ENCODE measurements at places on chromosomes 1 and 21.

DNA sequence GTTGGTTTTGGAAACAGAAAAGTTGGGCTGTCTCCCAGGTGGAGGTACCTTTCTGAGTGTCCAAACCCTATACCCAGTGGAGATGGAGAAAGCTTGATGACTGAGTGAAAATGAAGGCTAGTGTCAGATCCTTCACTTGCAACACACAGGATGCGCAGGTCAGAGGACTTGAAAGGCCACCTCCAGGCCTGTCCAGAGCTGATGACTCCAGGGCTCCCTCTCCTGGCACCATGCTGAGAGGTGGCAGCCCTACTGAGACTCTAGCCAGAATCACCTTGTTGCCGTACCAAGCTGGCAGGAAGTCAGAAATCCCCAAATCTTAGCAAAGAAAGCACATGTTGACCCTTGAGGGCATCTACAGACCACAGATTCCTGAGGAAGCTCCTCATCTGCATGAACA is 16.4 kb downstream of the KNCN start:
- DNase-seq, result no peak

GRCh38 chr1:153973525-153973924 is 3.9 kb downstream of the JTB start:
- no peak for DNase-seq

GRCh38 chr1:107459204-107459904 is 318.5 kb downstream of the NTNG1 start:
- no peak for DNase-seq

GRCh38 chr1:154318386-154318785 is 2.5 kb upstream of the AQP10 start:
- DNase-seq, result no peak

- no peak for DNase-seq
These were observed 114.3 kb upstream of the ZNF678 start for GRCh38 chr1:227449051-227449450.

GRCh38 chr1:99603699-99604560 is 42.0 kb upstream of the PALMD start:
- no peak for DNase-seq

DNA sequence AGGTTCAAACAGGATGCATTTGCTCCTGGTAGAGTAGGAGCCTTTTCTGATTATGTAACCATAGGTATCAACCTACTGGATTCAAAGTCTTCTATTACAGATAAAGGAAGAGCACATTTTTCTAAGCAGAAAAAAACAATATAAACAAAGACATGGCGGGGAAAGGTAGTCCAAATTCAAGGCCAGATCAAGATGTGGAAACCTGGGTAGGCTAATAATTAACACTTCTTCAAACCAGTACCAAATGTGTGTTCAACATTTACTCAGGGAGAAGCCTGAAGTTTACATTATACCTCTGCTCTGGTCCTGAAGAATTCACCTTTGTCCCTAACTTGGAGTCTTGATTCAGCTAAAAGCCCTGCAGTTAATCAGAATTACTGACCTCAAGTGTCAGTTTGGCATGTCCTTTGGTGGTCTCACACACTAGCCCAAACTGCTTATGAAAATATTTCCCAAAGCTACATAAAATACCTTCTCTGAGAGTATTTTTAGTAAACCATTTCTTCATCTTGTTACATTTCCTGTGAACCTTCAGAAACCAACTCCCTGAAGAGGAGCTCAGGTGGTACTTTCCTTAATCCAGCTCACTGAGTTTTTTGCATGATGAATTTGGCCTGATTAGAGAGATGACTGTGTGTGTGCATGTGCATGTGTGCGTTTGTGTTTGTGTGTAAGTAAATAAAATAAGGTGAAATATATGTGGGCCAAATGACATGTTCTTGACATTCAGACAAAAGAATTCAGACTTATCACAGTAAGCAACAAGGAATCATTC is 70.2 kb downstream of the TOR3A start:
- DNase-seq, result no peak

DNA sequence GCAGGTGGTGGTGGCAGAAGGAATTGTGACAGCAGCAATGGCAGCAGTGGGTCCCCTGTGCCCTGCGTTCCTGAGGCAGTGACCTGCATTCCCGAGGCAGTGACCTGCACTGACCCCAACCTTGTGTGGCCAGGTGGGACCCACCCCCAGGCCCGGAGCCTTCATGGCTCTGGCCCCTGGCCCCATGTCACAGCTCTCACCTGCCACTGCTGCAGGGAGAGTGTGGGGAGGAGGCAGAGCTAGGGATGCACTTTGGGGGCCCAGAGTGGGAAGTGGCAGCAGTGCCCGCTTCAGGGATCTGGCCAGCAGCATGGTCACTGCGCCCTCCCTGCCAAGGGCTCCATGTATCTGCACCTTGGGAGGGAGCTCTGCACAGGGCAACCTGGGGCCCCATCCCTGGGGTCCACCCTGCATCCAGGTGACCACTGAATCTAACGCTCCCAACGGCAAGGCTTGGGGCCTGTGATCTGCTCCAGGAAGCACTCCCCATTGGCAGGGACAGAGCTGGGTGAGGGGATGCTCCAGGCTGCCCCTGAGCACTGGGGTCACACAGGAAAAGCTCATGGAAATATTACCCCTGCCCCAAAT is 618.6 kb downstream of the RWDD3 start:
- no peak for DNase-seq

- no peak for DNase-seq
These were observed 67.1 kb downstream of the KCNJ15 start for GRCh38 chr21:38323721-38324531.

- no peak for DNase-seq
These were observed 37.3 kb downstream of the MRPS6 start for GRCh38 chr21:34110594-34111202.

DNA sequence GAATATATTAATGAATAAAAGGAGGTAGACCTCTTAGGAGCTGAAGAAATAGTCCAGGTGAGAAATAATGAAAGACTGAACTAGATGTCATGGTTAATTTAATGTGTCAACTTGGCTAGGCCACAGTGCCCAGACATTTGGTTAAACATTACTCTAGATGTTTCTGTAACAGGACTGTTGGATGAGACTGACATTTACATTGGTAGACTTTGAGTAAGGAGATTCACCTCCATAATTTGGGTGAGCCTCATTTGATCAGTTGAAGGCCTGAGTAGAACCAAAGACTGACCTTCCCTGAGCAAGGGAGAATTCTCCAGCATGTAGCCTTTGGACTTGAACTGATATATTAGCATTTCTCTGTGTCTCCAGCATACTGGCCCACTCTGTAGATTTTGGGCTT is 49.2 kb upstream of the TACSTD2 start:
- no peak for DNase-seq

GRCh38 chr1:21338573-21339355 is 48.5 kb upstream of the ECE1 start:
- no peak for DNase-seq

- peak; percentile 29 for DNase-seq
These were observed 7.4 kb downstream of the WDR77 start for GRCh38 chr1:111441573-111442192.

- no peak for DNase-seq
These were observed 89.3 kb downstream of the ITPKB start for GRCh38 chr1:226649780-226650179.

- DNase-seq, result no peak
These were observed 1479.6 kb downstream of the MRPL39 start for GRCh38 chr21:24127651-24128050.

GRCh38 chr1:151635479-151636072 is 23.7 kb downstream of the SNX27 start:
- no peak for DNase-seq

DNA sequence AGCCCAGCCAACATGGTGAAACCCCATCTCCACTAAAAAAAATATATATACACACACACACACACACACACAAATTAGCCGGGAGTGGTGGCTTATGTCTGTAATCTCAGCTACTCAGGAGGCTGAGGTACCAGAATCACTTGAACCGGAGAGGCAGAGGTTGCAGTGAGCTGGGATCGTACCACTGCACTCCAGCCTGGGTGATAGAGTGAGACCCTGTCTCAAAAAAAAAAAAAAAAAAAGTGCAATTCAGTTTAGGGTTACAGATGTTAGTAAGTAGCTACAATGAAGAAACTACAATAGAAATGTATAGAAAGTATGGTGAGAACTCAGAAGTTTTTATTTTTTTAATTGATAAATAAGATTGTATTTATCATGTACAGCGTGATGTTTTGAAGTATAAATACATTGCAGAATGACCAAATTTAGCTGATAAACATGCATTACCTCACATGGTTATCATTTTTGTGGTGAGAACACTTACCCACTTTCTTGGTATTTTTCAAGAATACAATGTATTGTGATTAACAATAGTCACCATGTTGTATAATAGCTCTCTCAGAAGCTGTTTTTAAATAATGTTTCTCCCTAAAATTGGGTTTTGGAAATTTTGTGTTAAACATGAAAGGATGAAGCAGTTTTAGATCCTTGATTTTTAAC is 17.9 kb downstream of the KDM1A start:
- no peak for DNase-seq

GRCh38 chr1:222107267-222107666 is 365.4 kb upstream of the DUSP10 start:
- DNase-seq, result no peak

DNA sequence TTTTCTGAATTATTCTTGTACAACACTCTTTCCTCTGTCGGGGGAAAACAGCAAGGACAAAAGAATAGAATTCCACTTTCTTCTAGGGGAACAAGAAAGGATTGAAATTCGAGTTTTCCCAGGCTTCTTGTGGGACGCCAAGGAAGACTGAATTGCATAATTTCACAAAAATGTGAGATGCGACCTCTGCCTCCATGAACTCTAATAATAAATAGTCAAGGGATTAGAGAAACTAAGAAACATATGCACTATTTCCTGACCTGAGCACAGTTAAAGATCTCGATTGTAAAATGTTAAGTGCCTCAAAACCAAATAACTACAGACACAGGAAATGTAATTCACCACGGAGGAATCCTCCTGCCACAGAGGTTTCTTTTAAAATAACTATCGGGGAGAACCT is 117.3 kb upstream of the MARK1 start:
- no peak for DNase-seq

GRCh38 chr1:171595324-171595723 is 26.7 kb upstream of the MYOCOS start:
- DNase-seq, result no peak

DNA sequence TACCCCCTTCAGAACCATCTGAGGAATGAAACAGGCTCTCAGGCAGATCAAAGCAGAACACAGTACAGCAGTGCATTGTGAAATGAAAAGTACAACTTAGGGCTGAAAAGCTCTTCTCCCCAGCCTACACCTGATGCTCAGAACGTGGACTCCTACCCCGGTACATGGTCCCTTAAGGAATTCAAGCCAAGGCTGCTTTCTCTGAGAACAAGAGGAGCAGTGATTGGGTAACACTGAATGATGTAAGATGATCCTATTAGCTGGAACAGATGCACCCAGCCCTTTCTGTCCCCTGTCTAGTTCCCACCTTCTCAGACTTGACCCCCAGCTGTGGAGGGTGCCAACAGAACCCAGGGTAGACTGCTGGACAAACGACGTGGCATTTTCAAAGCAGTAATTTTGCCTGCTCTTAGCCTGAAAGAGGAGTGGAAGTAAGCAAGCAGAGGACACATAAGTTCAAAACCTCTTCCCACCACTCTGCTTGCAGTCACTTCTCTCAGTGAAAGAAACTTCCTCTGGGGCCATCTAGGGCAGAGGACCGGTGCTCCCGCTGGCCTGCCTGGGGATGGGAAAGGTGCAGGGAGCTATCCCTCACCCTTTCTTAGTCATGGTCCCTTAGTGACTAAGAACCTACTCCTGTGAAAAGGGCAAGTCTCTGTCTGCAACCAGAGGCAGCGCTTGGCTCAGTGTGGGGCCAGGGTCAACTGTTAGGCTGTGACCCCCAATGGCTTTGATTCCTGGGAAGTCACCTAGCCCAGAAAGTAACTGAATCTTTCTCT is 72.7 kb downstream of the TRABD2B start:
- no peak for DNase-seq

Data from stimulated activated CD4-positive, alpha-beta T cell treated with anti-CD3 and anti-CD28 coated beads, Interleukin-1b, Interleukin-23, amount 100 ng/mL, for 1 hour (primary cell).